ENCODE measurements at places on chromosomes 1 and 21.

- no peak for DNase-seq
Observed at GRCh38 chr1:22218618-22219250, 75.8 kb upstream of the WNT4 start.

DNA sequence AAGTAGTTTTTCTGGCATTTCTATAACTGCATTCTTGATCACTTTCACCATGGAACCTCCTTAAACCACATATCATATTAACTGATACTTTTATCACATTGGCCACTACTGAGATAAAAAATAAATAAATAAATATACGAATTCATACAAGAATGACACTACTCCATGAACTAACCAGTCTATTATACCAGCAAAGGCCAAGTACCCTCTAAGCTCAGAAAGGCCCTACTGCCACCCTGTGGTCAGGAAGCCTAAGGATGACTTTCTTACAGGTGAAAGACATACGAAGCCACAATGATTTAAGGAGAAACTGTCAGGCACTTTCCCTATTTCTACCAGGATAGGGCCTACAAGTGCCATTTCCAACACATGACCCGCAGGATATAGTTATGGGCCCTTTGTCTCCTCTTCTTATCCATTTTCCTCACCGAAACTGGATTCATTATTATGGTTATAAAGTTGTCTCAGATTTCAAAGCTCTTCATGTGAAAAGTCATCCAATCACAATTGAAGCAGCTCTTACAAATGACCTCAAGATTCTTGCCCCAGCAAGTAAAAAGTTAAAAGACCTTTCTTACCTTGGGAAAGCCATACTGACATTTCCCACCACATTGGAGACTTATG is 23.9 kb downstream of the DNAJC8 start:
- DNase-seq = peak; percentile 71

DNA sequence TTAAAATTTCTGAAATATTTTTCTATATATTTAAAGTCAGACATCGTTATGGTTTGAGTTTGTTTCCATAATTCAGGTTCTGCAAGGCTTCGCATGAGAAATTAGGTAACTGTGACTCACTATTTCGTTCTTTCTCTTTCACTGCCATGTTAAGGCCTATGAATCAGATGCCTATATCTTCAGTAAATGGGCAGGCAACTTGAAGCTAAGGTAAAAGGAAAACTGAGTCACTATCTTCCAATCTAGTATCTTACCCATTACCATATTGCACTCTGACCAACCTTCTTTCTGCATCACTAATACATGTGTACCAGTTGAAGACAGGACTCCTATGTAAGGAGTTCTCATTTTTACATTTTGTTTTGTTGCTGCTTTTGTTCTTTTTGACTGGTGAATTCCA is 37.8 kb downstream of the PYHIN1 start:
- DNase-seq = no peak

DNA sequence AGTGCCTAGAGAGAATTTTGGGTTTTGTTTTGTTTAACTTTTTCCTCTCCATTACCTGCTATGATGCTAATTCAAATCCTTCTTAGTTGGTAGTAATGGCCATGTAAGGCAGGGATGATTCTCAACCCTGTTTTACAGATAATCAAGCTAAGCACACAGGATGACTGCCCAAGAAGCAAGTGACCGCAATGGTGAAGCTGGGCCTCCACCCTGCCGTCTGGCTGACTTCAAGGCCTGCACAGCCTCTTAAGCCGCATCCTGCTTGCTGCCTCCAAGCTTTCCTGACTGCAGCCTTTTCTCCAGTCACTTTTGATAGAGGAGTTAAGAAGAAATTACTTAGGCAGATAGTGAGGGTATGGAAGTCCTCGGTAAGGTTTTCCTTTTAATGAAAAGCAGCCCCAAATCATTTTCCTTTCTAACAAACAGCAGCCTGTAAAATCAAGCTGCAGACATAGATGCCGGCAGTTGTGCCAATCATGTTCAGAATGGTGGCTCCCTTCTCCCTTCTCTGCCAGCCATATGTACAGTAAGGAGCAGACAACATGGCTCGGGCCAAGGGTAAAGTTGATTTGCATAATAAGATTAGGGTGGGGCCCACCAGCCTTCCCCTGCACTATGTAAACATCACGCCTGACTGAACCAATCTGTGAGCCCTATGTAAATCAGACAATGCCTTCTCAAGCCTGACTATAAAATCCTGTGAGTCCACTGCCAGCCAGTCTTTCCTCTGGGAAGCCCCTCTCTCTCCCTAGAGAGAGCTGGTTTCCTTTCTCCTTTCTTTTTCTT is 8.8 kb upstream of the CTBS start:
- DNase-seq = no peak

- no peak for DNase-seq
Observed at GRCh38 chr1:111937147-111937725, 52.2 kb downstream of the KCND3 start.

GRCh38 chr1:63883494-63884235 is 109.8 kb downstream of the ROR1 start:
- DNase-seq = no peak

DNA sequence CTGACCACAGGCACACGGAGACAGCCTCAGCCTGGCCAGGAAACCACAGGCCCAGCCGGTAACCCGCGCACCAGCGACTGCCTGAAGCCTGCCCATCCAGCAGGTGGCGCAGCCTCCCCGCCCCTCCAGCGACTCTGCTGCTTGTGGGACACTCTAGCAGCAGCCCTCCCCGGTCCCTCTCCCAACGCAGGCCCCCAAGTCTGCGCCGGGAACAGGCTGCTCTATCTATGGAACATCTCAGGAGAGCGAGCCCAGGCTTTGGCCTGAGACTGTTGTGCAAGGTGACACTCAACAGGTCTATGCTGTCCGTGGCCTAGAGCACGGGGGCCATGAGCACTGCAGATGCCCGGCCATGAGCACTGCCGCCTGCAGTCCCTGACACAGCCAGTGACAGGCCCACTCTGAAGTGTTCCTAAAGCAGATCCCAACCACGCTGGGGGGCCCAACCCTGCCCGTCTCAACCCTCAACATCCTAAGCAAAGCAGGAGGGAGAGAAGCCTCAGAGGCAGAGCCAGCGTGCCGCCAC is 28.4 kb downstream of the WDR4 start:
- DNase-seq = no peak

DNA sequence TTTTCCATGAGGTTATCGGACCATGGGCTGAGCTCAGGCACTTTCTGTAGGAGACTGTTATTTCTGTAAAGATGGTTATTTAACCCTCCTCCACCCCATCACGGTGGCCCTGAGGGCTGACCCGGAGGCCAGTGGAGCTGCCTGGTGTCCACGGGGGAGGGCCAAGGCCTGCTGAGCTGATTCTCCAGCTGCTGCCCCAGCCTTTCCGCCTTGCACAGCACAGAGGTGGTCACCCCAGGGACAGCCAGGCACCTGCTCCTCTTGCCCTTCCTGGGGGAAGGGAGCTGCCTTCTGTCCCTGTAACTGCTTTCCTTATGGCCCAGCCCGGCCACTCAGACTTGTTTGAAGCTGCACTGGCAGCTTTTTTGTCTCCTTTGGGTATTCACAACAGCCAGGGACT is 2.6 kb upstream of the CCDC28B start:
- DNase-seq = no peak

GRCh38 chr1:241641773-241642592 is 1.8 kb upstream of the CHML start:
- no peak for DNase-seq

DNA sequence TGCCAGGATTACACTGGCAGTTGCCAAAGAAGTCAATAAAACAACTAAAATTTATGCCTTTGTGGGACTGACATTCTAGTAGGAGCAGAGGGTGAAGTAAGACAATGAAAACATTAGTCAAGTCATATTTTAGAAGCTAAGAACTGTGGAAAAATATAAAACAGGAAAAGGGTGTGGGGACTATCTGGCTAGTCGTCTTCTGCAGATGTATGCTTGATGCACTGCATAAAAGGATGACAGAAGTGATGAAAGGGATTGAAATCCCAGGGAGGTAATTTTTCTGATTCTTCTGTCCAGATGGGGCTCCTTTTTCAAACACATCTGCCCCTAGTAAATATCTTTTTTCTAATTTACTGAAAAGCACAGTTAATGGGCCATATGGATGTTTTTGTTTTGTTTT is 706.3 kb downstream of the ADGRL2 start:
- DNase-seq = no peak

- DNase-seq = no peak
Observed at GRCh38 chr21:35226968-35227744, 178.1 kb upstream of the RUNX1 start.

- no peak for DNase-seq
Observed at GRCh38 chr1:235054936-235055335, 73.7 kb downstream of the TOMM20 start.

GRCh38 chr1:233269656-233270055 is 25.9 kb downstream of the PCNX2 start:
- DNase-seq = no peak

DNA sequence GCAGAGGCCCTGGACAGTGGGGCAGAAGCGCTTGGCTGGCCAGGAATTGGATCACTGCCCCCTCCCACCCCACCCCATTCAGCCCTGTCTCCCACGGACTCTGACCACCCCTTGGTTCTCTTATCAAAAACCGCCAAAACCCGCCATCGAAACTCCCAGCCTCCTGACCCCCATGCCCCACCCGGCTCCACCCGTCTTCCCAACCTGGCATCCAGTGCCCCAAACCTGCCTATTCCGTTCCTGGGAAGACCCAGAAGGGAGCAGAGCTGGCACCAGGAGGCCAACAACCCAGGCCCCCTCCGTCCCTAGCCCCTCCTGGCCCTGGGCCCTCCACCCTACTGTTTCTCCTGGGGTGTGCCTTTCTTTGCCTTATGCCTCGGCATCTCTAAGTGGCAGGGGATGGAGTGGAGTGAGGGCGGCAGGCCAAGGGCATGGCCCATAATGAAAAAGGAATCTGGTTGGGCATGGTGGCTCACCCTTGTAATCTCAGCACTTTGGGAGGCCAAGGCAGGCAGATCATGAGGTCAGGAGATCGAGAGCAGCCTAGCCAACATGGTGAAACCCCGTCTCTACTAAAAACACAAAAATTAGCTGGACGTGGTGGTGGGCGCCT is 16.5 kb upstream of the EPHA2 start:
- DNase-seq = peak; percentile 64

DNA sequence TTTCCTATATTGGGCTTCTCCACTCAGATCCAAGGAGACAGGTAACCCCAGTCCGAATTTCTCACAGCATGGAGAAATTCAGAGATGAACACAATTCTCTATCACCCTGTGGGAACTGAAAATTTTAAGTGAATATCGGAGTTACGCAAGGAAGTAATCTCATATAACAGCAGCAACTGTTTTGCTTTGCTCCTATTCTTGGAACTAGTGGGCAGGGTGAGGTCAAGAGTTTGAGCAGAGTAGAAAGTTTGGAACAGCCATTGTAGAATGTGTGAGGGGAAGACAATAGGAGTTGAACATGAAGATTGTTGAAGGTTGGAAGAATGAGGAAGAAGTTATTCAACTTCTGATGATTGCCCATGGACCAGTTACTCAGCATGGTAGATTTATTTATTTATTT is 24.3 kb upstream of the SLC35D1 start:
- DNase-seq = no peak

DNA sequence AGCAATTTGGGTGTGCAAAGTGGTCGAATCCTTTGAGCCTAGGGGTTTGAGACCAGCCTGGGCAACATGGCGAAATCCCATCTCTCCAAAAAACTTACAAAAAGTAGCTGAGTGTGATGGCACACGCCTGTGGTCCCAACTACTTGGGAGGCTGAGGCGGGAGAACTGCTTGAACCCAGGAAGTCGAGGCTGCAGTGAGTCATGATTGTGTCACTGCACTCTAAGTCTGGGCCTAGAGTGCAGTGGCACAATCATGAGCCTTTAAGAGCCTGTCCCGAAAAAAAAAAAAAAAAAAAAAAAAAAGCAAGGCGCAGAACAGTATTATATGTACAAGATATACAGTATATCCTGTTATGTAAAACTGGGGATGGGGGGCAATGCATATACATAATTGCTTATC is 25.1 kb upstream of the HTR1D start:
- no peak for DNase-seq

DNA sequence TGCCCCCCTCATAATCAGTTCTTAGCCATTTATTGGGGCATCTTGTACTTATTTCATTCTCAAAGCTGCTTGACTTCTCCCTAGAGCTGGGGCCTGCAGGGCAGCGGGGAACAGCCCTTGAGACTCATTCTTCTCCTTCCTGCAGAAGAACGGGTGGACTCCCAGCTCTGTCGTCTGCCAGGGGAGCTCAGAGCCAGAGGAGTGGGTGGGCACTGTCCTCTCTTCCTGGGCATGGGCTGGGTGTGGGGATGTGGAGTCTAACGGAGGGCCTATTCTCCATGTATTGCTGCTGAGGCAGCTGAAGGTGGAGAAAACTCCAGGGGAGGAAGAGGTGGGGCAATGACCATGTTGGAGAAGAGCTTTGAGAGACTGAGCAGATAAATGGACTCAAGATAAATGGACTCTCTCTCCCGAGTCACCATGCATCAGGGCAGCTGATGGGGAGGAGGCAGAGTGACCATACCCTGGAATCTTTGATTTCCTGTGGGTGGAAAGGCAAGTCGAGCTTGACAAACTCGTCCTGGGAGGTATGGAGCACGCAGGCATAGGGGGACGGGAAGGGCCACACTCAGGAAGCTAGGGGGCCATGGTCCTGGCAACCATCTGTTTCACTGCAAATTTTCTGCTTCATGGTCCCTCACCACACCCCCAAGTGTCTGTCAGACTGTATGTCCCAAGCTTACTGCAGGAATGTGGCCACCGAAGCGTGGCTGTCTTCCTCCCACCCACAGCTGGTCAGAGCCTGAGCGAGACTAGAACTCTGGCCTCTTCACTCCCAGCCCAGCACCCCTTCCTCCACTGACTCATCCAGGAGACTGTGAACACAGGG is 56.9 kb upstream of the ATP2B4 start:
- DNase-seq = no peak

- peak; percentile 97 for DNase-seq
Observed at GRCh38 chr1:202023001-202023433, 12.6 kb downstream of the ELF3 start.

DNA sequence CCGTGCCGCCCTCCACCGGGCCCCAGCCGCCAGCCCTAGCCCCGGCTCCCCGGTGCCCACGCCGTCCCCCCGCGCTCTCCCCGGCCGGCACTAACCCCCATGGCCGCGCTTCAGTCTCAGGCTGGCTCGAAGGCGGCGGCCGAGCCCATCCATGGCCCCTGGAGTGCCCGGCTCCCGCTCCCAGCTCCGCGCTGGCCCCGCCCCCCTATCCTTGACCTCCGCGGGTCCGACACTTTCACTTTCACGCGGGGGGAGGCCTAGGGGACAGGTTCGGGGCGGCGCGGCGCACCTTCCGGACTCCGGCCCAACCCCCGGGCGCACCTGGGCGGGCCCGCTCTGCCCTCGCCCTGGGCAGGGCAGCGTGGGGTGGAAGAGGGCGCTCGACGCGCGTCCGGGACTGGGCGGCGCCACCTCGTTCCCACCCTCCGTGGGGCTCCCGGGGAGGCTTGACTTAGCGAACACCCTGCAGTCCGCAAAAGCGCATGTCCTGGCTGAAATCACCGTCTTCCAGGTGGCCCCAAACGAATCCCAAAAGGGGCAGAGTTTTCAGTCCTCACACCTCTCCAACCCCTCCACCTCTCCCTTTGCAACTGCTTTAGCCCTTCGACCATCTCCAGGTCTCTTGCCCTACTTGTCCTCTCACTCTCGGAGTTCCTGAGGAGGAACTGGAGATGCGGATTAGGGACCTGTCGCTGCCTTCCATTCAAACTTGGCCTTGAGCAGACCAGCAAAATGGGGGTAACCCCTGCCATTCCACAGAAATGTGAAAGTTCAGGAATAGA is 3.9 kb upstream of the DENND2D start:
- peak; percentile 88 for DNase-seq

GRCh38 chr1:32068957-32069588 is 3.7 kb upstream of the TMEM39B start:
- DNase-seq = no peak

GRCh38 chr21:36613059-36613458 is 85.9 kb upstream of the SIM2 start:
- DNase-seq = no peak
